NCI-H510A (cell line): ENCODE measurements at places on chromosomes 7 and 10.

DNA sequence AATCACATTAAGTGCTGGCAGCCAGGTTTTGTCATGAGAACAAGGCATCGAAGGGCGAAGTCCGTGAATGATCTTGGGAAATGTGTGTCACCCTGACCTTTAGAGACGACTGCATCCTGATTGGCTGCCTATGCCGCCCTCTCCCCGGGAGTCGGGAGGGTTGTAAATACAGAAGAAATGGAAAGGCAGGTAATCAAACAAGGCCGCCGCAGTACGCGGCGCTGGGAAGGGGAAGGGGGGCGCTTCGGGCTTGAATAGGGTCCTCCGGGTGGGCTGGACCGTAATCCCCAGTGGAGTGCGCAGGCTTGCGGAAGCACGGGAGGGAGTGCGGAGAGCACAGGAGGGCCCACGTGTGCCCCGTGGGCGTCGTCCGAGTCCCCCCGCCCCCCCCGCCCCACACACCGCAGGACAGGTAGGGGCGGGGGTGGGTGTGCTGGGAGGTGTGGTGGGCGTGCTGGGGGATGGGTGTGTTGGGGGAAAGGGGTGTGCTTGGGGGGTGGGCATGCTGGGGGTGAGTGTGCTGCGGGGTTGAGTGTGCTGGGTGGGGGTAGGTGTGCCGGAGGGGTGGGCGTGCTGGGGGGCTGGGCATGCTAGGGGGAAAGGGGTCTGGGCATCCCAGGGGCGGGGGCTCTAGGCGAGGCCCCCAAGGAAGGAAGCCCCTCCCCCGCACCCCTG, 169.4 kb downstream of the ARHGAP12 start:
- DNase-seq: peak; percentile 17

GRCh38 chr10:67115972-67116371, 190.1 kb downstream of the LRRTM3 start:
- DNase-seq: no peak

DNA sequence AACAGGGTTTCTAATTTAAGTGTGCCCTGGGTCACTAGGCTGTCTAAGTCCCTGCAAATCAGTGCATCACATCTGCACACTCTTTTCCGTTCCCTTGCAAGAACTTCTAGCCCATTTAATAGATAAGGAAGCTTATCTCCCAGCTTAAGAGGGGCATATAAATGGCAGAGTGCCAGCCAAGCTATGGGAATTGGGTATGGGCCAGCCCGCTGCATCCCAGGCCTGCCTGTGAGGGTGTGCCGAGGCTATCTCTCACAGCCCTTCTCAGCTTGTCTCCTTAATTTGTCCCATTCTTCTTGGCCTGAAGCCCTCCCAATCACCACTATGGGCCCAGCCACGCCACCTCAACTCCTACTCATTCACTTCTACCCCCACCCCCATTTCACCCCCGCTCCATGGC, 14.7 kb downstream of the AQP1 start:
- no peak for DNase-seq

- DNase-seq: no peak
Measured at GRCh38 chr7:106190589-106191330, 78.6 kb upstream of the SYPL1 start.

DNA sequence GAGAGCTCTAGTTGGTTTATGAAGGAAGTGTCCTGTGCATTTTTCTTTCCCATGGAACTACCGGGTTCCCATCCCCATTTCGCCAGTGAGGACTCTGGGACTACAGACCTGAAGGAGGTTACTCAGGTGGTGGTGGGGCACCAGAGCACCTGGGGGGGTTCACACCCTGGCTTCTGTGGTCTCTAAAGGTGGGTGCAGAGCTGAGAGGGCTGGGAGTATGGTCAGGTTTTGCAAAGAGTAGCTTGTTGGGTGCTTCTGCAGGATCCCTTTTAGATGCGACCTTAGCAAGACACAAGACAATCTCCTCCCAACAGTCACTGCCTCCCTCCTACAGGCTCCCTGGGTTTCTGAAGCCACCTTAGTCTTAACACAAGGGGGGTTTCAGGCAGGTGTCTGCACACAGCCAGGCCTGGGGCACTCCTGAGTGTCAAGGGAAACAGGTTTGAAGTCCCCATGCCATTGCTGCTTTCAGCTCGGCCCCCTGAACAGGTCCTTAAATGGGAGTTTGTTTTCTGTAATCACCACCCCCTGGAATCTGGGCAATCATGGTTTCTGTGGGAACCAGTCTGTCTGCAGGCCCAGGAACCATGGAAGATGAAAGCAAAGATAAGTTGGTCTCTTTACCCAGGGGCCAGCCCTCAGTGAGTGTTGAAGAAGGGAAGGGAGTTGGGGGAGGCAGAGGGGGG, 9.9 kb upstream of the CXCL12 start:
- no peak for DNase-seq

DNA sequence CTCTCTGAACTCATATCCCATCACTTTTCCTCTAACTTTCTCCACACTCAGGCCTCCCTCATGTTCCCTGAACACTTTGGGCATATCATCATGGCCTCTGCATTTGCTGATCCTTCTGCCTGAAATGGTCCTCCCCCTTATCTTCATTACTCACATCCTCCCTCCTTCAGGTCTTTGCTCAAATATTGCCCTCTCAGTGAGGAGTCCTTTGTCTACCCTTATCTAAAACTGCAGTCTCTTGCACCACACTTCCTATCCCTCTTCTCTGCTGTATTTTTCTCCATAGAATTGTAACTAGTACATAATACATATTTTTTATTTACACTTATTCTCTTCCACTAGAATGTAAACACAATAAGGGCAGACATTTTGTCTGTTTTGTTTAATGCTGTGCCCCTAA, 41.7 kb downstream of the DNAJC1 start:
- no peak for DNase-seq

GRCh38 chr7:133095119-133095671, 13.3 kb upstream of the CHCHD3 start:
- no peak for DNase-seq

- DNase-seq: no peak
Measured at GRCh38 chr7:34385384-34385783, 272.6 kb upstream of the NPSR1 start.

- DNase-seq: no peak
Measured at GRCh38 chr10:108801775-108802517, 1121.4 kb downstream of the XPNPEP1 start.
